ENCODE measurements at places on chromosomes 3 and 15.
A peak's percentile ranks its signal among the peaks of the same experiment; 100 is the strongest.

- no peak for DNase-seq
Observed at GRCh38 chr15:33839540-33839939, 128.8 kb upstream of the CHRM5 start.

DNA sequence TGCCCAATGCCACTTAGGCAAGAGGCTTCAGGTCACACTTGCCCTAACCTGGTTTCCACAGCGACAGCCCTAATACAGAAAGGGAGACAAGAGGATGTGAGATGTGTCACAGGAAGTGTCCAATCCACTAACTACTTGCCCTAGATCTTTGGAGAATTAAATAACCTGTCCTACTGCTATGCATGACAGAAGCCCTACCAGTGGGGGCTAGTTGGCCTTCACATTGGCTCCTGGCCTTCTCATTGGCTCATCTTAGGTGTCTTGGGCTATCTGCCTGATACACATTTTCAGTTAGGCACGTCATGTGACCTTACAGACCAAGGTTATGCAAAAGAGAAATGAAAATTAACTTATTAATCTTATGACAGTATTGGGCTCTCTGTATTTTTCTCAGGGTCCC lies 449.9 kb downstream of the FHIT start:
- no peak for DNase-seq

DNA sequence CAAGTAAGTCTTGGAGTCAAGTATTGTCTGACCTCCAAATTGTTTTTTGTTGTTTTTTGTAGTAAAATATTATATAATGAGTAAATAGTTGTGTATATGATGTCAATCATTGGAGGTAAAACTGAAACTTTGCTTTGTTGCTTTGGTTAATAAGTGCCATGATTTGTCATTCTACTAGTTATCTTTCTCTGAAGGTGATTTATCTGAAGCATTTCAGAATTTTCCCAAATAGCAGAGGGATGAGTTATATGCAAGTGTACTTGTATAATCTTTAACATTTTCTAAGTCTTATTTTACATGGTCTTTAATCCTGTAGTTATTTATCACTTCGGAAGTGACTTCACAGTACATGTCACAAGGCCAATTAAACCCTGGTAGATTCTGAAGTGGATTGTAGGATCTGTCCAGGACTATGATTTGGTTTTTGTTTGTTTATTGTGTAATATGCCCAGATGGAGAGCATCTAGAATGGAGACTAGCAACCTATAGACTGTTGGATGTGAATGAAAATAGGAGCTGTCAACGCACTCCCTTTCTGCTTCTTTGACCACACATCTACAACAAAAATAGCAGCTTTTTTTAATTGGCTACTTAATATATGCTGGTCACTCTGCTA lies 93.1 kb upstream of the SAMMSON start:
- no peak for DNase-seq

DNA sequence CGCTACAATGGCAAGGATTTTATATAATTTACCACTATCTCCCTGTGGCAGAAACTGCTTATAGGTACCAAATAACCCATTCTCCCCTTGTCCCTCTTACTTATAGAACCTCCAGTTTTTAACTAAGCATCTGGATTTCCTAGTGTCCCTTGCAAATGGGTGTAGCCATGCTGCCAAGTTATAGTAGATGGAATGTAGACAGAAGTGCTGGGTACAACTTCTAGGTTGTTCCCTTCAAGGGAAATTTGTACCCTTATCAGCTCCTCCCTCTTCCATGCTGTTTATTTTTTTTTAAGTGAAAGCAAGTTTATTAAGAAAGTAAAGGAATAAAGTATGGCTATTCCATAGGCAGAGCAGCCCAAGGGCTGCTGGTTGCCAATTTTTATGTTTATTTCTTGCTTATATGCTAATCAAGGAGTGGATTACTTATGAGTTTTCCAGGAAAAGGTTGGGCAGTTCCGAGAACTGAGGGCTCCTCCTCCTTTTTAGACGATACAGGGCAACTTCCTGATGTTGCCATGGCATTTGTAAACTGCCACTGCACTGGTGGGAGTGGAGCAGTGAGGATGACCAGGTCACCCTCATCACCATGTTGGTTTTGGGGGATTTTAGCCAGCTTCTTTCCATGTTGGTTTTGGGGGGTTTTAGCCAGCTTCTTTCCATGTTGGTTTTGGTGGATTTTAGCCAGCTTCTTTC lies 40.1 kb upstream of the TM4SF19 start:
- no peak for DNase-seq

- DNase-seq = no peak
Observed at GRCh38 chr15:40244961-40245523, 6.2 kb downstream of the PAK6 start.

DNA sequence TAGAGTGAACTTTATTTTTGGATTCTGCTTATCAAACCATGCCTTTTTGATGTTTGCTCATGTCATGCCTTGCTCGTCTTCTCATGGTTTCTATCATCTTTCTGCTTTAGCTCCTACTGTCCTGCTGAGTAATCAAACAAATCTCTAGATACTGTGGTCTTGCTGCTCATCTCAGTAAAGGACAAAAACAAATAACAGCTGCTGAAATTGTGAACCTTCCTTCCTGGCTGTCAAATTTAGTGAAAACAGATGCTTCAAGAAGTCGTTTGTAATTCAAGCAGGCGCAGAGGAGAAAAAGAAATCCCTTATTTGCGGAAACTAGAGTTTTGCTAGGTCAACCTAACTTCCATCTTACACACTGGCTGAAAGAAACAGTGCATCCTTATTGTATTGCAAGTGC lies 616.1 kb upstream of the ALCAM start:
- DNase-seq = no peak

DNA sequence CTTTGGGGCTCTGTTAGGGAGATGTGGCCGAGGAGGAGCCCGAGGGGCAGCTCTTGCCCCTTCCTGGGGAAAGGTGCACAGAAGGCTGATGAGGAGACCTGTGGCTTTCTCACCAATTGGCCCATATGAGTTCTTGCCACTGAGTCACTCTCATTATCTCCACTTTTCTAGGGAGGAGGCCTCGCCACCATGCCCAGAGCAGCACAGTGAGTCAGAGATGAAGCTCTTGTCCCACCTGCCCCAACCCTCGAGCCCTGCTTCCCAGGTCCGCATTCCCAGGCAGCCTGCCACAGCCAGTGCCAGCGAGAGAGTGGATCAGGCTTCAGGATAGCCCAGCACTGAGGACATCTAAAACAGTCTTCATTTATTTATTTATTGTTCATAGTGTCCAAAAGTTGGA lies 53.5 kb downstream of the AMOTL2 start:
- DNase-seq = no peak

DNA sequence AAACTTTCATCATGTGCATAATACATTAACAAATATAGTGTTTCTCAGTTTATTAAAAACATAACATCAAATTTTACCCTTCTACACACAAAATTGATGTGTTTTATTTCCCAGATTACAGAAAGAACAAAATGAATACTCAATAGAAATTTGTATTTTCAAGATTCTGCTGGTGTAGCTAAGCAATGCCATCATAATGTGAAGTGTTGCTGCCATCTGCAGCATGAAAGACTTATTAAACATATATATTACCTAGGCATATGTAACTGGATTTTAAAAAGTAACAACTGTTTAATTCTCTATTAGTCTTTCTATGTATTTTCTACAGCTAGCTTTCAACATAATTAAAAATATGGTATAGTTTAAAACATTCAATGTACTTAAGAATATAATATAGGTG lies 27.5 kb downstream of the PLSCR5 start:
- peak; percentile 7 for DNase-seq

- DNase-seq = peak; percentile 13
Observed at GRCh38 chr3:138114988-138115971, at the start of gene DZIP1L. TSS of gene DZIP1L (minus strand) at chr3:138115608. CDS start at chr3:138103971, 11,637 bp downstream.

All from stimulated activated CD4-positive, alpha-beta T cell treated with anti-CD3 and anti-CD28 coated beads, Interleukin-4, amount 100 ng/mL, for 48 hours (primary cell).